ENCODE measurements at places on chromosomes 5 and 9.

- no peak for DNase-seq
Observed at GRCh38 chr9:123453831-123454321, 97.9 kb downstream of the CRB2 start.

- DNase-seq = no peak
Observed at GRCh38 chr9:17031546-17031945, 103.3 kb upstream of the CNTLN start.

DNA sequence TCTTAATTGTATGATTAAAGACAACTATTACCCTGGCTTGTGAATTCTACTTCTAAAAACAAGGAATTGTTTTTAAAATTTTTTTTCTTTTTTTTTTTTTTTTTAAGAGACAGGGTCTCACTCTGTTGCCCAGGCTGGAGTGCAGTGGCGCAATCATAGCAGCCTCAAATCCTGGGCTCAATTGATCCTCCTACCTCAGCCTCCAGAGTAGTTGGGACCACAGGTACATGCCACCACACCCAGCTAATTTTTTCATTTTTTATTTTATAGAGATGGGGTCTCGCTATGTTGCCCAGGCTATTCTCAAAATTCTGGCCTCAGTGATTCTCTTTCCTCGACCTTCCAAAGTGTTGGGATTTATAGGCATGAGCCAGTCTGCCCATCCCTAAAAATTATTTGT is 62.3 kb downstream of the HABP4 start:
- no peak for DNase-seq

DNA sequence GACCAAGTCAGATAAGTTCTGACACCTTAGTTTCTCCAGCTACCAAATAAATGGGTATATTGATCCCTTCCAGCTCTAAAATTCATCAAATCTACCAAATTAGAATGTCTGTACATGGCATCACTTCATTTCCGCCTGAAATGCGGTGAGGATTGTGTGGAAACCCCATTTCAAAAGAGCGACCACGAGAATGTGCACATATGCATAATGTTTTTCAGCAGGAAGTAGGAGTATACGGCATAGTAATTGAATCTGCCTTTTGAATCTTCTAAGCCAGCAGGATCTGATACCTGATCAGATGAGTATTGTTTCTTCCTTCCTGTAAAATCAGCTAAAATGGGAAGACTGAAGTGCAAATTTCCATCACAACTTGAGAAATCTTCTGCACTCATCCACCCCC is 418.6 kb downstream of the TMEM38B start:
- no peak for DNase-seq

DNA sequence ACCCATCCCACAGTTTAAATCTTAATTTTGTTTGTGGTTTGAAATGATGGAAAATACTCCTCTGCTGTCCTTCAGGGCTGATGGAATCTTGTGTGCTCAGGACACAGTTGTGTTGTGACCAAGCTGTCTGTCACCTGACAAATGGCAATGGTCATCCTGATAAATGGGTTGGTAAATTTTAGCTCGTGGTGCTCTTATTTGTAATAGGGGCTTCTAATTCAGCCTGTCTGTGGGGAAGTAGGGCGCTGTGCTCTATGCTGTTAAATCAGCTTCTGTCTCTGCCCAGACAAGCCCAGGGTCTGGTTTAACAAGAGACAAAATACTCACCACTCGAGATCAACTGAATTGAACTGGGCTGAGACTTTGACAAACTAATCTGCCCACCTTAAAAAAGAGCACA is 4.5 kb downstream of the LRRTM2 start:
- DNase-seq = no peak

GRCh38 chr5:3121813-3122212 is 370.3 kb upstream of the IRX2 start:
- DNase-seq = no peak

- no peak for DNase-seq
Observed at GRCh38 chr9:130616451-130616850, 37.1 kb downstream of the FUBP3 start.

GRCh38 chr5:2917093-2917492 is 165.6 kb upstream of the IRX2 start:
- DNase-seq = no peak

- no peak for DNase-seq
Observed at GRCh38 chr9:1653282-1653681, 361.9 kb upstream of the SMARCA2 start.

DNA sequence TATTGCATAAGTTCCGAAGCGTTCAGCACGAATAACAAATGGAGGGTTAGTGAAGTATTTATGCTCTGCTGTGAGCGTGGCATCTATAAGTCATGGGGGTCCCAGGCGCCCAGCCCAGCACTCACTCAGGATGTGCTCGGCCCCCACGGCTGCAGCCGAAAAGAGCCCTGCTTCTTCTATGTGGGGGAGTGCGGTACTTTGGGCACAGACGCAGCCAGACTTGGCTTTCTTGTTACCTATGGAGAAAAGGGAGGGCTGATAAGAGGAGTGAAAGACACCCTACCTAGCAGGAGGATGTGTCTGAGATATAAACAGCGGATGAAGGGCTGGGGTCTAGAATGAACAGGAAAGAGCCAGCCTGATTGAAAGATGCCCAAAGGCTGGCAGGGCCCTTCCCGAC is 51.4 kb downstream of the MRPL36 start:
- no peak for DNase-seq

GRCh38 chr9:90870621-90871326 is 69.2 kb downstream of the SYK start:
- peak; percentile 18 for DNase-seq

DNA sequence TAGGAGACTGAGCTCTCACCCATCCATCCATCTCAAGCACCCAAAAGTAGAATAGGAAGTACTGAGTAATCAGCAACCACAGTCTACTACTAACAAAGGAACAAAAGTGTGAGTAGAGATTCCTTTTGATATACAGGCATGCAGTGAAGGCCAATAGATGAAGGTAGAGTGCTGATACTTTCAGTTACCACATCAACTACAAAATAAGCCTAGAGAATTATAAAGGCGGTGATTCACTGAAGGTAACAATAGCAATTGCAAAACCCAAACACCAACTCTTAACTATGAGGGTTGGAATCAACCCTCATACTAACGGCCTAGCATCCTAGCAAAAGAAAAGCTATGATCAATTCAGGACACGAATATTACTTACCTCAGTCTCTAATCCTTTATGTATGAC is 992.6 kb downstream of the DNAH5 start:
- DNase-seq = no peak

DNA sequence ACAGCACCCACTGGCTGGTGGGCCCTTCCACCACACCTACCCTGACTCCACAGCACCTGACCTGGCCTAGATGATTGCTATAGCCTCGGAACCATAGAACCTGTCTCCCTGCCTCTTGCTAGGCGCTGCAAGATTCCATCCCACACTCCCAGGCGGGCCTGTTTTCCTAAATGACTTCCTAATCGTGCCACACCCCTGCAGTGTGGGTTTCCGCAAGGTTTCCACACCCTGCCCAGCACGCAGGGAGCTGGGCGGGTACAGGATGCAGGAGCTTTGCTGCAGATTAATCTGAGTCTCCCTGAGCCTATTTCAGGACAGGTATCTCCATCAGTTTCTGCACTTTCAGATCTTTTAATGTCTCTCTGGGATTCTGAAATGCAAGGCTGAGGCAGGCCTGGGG is 62.9 kb downstream of the SHB start:
- no peak for DNase-seq

DNA sequence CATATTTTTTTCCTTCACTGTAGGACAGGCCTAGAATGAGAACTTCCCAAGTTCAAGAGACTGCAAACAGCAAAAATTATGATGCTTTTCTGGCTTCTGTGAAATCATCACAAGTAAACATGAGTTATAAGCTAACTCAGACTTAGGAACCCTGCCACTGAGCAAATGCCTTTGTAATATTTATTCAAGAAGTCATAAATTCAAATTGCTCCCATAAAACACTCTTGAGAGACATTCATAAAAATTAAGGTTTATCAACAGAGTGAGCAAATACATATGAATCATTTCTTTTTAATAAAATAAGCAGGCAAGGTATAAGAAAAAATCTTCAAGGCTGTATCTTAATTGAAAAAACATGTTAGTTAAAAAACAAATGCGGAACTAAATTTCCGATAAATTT is 124.2 kb downstream of the GNA14 start:
- no peak for DNase-seq

GRCh38 chr5:72702881-72703434 is 113.5 kb upstream of the TNPO1 start:
- no peak for DNase-seq

DNA sequence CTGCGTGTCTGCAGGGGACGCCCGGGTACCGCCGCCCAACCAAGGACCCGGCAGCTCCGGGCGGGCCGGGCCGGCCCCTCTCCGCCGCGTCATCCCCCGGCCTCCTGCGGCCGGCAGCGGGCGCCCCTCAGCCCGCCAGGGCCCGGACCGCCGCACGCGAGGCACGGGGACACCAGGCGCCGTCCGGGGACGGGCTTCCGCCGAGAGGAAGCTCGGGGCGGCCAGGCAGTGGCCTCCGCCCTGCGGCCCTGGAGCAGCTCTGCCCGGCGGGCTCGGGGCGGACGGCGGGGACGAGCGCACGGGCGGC is 373 bp downstream of the FBXW5 start:
- DNase-seq = no peak

GRCh38 chr9:68551191-68551590 is 10.5 kb upstream of the TMEM252 start:
- DNase-seq = no peak

DNA sequence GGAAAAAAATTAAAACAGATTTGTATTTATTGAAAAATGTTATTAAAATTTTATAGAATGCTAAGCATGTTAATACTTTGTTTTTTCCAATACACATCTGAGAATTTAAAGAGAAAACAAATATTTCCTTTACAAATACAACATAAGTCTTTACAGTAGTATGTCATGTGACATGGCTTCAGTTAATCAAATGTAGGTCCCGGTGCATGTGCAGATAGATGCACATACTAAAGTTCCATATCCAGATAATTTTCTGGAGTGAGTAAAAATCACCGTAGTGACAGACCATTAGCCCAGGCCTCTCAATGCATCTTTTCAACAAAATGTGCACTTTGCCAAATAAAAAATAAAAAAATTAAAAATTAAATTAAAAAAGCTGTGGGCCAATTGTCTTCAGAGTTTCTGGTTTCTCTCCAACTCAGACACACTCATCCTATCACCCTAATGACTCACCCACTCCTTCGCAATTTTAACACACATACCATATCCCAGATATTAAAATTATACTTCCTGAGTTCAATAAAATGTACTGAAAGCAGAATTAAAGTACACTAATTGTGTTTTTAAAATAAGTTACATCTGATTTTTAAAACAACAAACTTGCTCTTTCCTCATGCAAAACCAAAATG is 508.1 kb downstream of the NR2F1-AS1 start:
- no peak for DNase-seq

DNA sequence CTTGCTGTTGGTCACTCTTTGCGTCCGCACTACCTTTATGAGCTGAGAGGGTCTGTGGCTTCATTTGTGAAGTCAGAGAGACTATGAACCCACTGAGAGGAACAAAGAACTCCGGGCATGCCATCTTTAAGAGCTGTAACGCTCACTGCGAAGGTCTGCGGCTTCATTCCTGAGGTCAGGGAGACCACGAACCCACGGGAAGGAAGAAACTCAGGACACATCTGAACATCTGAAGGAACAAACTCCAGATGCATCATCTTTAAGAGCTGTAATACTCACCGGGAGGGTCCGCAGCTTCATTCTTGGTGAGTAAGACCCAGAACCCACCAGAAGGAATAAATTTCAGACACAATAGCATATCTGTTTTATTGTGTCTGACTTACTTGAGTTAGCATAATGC is 19.2 kb downstream of the GCNT1 start:
- no peak for DNase-seq

- DNase-seq = no peak
Observed at GRCh38 chr5:148909040-148909439, 82.6 kb downstream of the ADRB2 start.

DNA sequence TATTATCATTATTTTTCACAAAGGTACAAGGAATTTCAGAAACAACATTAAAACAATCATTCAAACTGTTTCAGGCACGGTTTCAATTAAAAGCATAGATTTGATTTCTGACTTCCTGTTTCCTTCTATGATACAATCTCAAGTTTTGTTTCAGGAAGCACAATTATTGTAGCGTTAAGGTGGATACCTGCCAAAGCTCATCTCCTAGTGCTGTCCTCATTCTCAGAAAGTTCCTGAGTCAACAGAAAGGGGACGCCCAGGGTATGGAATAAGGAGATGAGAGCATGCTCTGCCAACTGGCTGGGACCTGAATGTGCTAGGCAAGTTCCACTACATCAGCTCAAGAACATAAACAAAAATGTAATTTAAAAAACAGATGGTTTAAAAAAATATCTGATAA is 2.0 kb upstream of the TRIM14 start:
- DNase-seq = no peak

GRCh38 chr9:90844326-90844725 is 42.7 kb downstream of the SYK start:
- DNase-seq = no peak

GRCh38 chr5:143427122-143427735 is 23.7 kb upstream of the NR3C1 start:
- DNase-seq = no peak

DNA sequence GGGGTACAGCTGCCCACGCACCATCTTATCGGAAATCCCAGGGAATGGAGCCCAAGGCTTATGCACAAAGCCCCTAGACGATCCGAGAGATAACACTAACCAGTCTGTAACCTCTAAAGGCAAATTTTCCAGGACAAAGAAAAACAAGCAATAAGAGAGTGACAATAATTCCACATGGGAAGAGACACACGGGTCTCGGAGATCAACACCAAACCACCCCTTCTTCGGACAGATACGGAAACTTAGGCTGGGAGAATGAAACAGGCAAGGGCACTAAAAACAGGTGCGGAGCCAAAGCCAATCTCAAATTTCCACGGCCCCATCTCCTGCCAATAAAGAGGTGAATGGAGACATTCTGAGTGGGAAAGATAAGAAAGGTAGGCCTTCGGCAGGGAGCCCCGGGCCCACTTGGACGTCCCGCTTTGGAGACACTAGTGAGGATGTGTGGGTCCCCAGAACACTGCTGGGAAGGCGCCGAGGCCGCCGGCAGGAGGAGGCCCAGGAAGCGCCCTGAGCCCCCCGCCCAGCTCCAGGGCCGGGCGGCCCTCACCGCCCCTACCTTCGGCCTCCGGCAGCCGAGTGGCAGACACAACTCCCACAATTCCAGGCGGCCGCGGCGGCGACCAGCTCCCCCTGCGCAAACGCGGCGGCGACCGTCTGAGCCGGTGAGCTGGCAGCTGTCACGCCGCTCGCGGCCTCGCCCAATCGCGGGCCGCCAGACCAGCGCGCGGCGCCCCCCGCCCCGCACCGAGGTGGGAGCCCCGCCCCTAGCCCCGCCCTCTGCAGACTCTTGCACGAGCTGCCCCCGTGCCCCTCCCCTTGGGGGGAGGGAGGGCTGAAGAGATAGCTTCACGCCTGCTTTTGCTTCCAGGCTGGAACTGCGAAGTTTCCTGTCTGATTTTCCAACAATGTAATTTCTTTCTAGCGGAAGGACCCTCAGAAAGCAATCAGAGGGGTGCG is at the start of gene SIL1:
TSS of gene SIL1 (minus strand) at position 659 of the 960 bp plus-strand sequence. CDS start 70,525 bp downstream, outside the sequence.
- peak; percentile 95 for DNase-seq

DNA sequence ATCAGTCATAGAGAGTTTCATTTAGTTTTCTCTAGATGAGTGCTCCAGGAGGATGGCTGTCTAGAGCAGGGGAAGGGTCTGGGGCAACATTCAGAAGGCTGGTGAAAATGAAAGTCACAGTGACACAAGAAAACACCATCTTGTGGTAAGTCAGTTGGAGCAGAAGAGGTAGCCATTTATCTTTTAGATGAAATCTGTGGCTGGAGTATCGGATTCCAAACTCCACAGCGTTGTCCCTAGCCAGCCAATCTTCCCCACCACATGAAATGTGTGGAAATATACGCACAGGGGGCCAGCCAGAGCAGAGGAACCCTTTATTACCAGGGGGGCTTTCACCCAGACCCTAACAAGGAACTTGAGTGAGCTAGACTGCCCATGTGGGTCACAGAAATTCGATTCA is 15.9 kb upstream of the TNFAIP8 start:
- DNase-seq = no peak
